ENCODE measurements at places on chromosomes 2 and 18. TPM values are rescaled to one million over a fixed set of nuclear protein-coding genes. Genes with fewer than 3 reads are reported as not detected.

The NGEF gene
- total RNA-seq, result 0.28 TPM

The RPIA gene
- total RNA-seq, result 8.2 TPM

The KCNF1 gene
- total RNA-seq, result 0.16 TPM

GRCh38 chr18:46332286-46332801 is 228.2 kb downstream of the HAUS1 start:
- no peak for DNase-seq

GRCh38 chr2:108184419-108184818 is 55.3 kb upstream of the SULT1C3 start:
- DNase-seq, result no peak

GRCh38 chr2:233384015-233384414 is 29.7 kb downstream of the DGKD start:
- no peak for DNase-seq

- no peak for DNase-seq
These were observed 73.5 kb downstream of the GLI2 start for GRCh38 chr2:120809151-120809550.
